ENCODE measurements at places on chromosomes 11 and 22.

DNA sequence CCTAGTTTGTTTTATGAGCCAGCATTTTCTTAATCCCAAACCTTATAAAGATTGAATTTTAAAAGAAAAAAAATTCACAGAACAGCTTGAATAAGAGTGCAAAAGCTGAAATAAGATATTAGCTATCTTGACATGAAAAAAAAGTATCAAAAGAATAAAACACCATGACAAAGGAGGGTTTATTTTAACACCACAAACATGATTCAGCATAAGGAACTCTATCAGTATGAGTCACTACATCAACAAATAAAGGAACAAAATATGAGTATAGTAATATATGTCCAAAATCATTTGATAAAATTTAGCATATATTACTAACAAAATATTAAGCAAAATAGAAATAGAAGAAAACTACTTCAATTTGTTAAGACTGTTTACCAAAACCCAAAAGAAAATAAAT is 9.6 kb upstream of the LMO1 start:
- DNase-seq: no peak

GRCh38 chr11:67320011-67320410 is 16.7 kb downstream of the SSH3 start:
- no peak for DNase-seq

DNA sequence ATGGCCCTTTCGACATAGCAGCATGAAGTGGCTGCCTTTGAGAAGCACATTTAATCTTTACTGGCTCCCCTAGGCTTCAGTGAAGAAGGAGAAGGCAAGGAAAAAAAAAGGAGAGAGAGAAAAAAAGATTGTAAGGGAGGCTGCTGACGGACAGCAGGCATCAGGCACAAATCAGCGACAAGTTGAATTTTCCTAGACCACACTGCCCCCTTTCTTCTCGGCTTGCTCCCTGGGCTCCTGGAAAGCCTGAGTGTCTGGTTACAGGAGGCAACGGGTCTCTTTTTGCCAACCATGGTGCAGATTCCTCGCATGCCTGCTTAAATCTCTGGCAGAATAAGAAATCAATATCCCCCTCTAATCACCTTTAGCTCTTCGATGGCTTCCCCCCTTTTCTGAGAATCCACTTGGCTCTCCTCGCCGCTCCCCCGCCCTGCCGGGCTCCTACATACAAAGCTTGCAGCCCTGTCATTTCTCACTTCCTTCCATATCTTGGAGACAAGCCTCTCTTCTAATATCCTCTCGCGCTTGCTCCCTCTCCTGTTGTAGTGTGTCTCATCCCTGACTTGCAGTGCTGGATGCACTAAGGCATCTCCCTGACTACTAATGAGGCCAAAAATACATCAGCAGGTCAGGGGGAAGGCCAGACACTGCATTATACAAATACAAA is 14.3 kb downstream of the BLID start:
- peak; percentile 94 for DNase-seq

GRCh38 chr11:36657610-36658267 is 59.7 kb upstream of the RAG2 start:
- DNase-seq: no peak

GRCh38 chr11:44340656-44341055 is 30.7 kb upstream of the ALX4 start:
- DNase-seq: no peak

DNA sequence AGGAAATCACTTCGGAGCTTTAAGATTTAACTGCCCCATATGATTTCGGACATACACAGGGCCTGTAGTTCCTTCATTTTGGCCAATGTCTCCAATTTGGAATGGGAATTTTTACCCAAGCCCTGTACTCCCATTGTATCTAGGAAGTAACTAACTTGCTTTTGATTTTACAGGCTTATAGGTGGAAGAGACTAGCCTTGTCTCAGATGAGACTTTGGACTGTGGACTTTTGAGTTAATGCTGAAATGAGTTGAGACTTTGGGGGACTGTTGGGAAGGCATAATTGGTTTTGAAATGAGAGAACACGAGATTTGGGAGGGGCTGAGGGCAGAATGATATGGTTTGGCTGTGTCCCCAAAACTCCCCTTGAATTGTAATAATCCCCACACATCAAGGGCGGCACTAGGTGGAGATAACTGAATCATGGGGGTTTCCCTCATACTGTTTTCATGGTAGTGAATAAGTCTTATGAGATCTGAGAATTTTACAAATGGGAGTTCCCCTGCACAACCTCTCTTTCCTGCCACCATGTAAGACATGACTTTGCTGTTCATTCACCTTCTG is 130.5 kb downstream of the LARGE1 start:
- no peak for DNase-seq

- no peak for DNase-seq
These were observed 258.5 kb downstream of the LUZP2 start for GRCh38 chr11:24755260-24755839.

GRCh38 chr11:10305262-10305963 is 540 bp downstream of the ADM start:
- no peak for DNase-seq

DNA sequence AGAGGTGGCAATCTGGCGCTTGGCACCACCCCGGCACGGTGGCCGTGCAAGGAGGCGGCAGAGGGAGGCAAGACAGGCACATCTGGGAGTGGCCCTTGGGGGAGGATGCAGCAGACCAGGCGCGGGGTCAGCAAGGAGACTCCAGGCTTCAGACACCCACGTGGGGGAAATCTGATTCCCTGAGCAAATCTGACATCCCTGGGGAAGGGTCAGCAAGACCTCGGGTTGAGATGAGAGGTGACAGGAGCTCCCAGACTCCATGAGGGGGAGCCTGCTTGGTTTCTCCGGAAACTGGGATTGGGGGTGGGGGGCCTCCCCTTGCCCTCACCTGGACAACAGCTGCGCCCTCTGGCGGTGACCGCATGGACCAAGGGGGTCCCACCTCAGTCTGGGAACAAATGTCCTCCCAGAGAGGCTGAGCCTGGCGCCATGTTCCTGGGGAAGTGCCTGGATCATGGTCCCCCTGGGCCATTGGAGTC is 4.0 kb upstream of the RCOR2 start:
- no peak for DNase-seq

GRCh38 chr11:118417801-118418200 is 16.4 kb downstream of the ATP5MG start:
- no peak for DNase-seq

- no peak for DNase-seq
These were observed 1.8 kb downstream of the OR10AG1 start for GRCh38 chr11:55967914-55968313.

DNA sequence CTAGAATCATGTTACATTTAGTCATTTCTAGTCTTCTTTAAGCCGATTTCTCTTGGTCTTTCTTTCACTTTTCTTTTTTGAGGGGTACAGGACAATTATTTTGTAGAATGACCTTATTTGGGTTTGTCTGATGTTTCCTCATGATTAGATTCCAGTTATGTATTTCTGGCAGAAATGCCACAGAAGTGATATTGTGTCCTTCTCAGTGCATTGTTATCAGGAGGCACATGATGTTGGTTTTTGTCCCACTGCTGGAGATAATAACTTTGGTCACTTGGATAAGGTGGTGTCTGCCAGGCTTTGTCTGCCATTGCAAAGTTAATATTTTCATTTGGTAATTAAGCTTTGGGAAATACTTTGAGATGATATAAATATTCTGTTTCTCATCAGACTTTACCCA is 100.3 kb downstream of the RRM1 start:
- no peak for DNase-seq

- no peak for DNase-seq
These were observed 514.0 kb downstream of the TBC1D22A start for GRCh38 chr22:47276450-47276820.
